NCI-H1092 treated with DMSO at 0.1 percent for 48 hours (cell line): ENCODE measurements at places on chromosomes 3 and 15.

DNA sequence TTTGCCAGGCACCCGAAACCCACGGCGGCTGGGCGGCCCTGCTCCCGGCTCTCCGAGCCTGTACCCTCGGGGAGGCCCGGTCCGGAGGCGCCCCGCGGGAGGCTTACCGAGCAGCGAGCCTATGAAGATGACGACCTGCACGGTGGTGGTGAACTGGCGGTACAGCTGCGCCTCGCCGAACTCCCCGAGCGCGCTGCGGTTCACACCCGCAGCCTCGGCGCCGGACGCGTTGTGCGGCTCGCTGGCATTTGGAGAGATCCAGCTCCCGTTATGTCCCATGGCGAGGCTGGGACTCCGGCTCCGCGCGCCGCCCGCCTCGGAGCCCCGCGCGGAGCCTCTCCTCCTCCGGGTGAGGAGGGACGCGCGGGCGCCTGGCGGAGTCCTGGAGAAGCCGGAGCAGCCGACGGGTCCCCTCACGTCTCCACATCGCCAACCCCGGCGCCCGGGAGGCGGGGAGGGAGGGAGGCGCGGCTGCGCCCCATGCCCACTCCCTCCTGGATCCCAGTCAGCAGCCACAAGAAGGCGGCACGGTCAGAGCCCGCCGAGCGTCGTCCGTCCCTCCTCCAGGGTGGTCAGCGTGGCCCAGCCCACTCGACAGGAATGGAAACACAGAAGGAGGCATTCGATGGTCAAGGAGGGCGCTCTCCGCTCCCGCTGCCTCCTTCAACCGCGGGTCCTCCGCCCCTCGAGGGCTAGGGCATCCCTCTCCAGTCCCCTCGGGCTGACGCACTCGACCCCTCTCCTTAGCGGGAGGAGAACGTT, at the start of gene GPR176:
Gene GPR176, minus strand, starts transcription at position 519 of the 762 bp plus-strand sequence. Its CDS starts 240 bp downstream, at position 279.
- DNase-seq: peak; percentile 68

- no peak for DNase-seq
These were observed 191.0 kb downstream of the EPHB1 start for GRCh38 chr3:134985864-134986715.

GRCh38 chr15:63712828-63713520, 115.8 kb downstream of the FBXL22 start:
- DNase-seq: no peak

GRCh38 chr3:121175083-121175482, 267.1 kb downstream of the STXBP5L start:
- DNase-seq: no peak
